ENCODE measurements at places on chromosomes 1 and 21. TPM values are rescaled to one million over a fixed set of nuclear protein-coding genes. Genes with fewer than 3 reads are reported as not detected.

The HRNR gene
- not detected for total RNA-seq

The OR2M3 gene
- total RNA-seq, result not detected

The AGMAT gene
- 3.7 TPM for total RNA-seq

The COL6A2 gene
- 452 TPM for total RNA-seq

The PLCH2 gene
- total RNA-seq, result 0.06 TPM

The DVL1 gene
- 86.6 TPM for total RNA-seq

DNA sequence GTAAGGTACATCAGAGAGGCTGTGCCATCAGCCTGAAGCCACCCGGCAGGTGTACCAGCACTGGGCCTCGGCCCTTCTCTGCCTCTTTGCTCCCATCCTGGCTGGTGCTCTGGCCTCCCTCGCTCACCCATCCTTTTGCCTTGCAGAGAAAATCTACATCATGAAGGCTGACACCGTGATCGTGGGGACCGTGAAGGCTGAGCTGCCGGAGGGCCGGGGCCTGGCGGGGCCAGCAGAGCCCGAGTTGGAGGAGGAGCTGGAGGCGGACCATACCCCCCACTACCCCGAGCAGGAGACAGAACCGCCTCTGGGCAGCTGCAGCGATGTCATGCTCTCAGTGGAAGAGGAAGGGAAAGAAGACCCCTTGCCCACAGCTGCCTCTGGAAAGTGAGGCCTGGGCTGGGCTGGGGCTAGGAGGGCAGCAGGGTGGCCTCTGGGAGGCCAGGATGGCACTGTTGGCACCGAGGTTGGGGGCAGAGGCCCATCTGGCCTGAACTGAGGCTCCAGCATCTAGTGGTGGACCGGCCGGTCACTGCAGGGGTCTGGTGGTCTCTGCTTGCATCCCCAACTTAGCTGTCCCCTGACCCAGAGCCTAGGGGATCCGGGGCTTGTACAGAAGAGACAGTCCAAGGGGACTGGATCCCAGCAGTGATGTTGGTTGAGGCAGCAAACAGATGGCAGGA is 24.5 kb upstream of the TNFRSF1B start:
- no peak for DNase-seq

GRCh38 chr1:67031121-67031858 is 22.7 kb downstream of the SLC35D1 start:
- no peak for DNase-seq

DNA sequence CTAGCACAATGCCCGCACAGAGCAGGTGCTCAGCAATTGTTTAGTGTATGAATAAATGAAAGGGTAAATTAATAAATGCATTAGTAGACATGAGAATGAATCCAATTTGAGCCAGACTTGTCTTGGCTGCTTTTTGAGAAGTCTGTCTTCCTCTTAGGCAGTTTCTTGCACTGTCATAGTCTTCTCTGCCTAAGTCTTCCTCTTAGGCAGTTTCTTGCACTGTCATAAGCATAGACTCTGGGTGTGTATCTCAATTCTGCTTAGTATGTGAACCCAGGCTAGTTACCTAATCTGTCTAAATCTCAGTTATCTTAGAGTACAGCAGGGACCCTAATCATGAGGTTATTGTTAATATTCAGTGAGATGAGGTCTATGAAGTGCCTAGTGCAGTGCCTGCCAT is 27.2 kb downstream of the NHLH2 start:
- no peak for DNase-seq

DNA sequence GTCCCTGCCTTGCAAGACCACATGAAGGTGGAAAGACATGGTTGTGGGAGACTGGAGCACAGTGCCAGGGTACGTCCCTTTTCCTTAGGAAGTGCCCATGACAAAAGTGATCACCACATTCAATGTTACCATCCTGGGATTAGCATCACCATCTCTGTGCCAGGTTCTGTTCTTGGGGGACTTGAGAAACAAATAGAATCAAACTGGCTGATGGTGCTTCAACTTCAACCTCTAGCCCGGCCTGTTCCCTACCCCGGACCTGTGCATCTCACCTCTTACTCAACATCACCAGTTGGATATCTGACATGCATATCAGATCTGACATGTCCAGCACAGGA is 153.3 kb downstream of the GRIK3 start:
- DNase-seq, result no peak

DNA sequence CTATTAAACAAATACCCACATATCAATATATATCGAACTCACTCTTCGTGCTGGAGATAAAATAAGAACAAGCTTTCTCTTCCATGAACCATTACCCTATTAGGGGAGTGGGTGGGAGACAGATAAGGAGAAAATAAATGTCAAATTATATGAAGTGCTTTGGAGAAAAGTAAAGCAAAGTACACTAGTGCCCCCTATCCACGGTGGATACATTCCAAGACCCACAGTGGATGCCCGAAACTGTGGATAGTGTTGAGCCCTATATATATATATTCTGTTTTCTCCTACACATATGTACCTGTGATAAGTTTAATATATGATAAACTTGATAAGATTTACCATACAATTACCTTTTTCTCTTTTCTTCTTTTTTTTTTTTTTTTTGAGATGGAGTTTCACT is 54.6 kb downstream of the FH start:
- DNase-seq, result no peak

GRCh38 chr1:57911427-57911826 is 487.6 kb upstream of the DAB1 start:
- DNase-seq, result no peak

DNA sequence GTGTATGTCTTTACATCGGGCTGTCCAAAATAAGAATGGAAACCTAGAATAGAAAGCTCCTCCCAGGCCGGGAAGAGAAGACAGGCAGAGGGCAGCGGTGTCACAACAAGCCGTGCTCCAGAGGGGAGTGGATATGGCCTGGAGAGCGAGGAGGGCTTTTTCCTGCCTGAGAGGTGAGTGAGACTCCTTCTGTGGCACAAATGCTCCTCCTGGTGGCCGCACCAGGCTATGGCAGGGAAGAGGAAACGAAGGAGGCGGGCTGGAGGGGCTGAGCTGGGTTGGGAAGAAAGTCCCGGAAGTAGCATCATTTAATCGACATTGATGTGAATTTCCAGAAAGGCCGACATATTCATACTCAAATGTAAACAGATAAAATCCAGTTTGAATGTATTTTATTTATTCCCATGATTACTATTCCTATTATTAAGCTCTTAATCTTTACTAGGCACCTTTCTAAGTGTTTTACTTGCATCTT is 54.7 kb downstream of the MEF2D start:
- DNase-seq, result peak; percentile 80

DNA sequence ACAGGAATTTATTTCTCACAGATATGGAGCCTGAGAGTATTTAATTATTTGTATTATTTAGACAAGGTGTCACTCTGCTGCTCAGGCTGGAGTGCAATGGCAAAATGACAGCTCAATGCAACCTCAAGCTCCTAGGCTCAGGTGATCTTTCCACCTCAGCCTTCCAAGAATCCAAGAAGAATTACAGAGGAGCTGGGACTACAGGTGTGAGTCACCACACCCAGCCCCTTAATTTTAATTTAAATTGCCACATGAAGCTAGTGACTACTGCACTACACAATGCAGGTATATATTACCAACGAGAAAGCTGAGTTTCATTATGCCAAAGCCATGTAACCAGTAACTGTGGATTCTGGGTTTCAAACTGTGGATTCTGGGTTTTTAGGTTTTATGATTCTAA is 2.1 kb downstream of the KHDC4 start:
- DNase-seq, result no peak

DNA sequence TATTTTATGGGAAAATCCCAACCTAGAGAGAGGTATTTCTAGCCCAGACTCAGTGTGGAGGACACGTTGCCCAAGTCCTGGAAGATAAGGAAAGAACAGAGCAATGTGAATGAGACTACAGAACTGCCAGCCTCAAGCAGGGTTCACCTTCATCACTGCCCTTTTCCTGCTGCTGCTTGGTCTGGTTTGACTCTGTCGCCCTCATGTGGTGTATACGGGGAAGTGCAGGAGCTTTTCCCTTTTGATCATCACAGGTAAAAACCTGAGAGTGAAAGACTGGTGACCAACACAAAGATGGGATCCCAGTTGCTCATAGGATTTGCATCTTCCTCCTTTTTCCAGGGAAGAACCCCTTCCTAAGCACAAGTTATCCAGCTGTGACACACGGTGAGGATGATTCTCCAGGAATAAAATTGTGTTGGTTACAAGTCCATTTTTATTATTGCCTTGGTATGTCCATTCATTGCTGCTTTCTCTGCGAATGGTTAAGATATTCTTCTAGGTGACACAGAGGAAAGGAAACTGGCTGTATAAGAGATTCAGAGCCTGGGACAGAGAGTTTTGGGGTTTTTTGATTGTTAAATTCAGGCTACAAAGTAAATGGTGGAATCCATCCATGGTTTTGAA is 89.5 kb upstream of the CD53 start:
- DNase-seq, result peak; percentile 27

DNA sequence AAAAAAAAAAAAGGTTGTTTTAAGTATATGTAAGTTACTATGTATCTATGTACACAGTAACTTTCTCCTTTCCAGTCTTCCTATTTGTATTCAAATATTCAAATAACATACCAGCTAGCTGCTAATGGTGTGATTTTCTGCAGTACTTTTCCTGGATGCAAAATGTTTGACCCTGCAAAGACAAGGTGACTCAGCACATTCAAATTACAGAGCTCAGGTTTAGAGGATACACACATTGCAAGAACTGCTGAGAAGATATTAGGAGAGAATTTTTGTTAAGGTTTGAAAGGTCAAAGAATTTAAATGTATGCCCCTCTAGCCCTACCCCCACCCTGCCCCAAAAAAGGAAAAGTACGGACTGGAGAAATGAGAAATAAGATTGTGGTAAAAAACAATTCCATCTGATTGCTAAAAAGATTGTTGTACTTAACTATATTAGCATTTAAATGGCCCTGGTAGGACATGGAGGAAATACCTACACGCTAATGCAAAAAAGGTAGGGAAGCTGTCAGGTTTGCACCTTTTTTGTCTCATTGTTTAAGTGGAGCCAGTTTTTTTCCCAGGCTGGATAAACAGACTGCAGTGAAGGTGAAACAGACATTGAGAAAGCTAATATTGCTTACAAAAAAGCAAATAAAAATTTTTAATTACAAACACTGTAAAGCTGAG is 45.6 kb downstream of the ZNF281 start:
- DNase-seq, result no peak

DNA sequence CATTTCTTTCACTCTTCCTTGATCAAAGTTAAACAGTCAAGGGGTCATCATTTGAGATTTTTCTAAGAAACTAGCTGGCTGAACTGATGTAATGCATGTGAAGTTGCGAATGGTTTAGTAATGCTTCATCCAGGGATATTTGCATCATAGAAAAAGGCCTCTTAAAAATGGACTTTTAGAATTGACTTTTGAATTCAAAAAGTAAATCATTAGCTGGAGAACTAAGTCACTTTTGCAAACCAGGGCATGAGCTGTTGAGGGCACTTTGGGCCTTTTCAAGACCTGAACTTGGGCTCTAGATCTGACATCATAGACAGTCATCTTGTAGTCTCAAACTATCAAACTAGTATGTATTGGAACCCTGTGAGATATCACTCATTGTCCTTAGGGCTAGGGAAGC is 85.0 kb downstream of the GRIK1 start:
- DNase-seq, result no peak

- no peak for DNase-seq
Measured at GRCh38 chr21:35682904-35683549, 377.3 kb downstream of the SETD4 start.

DNA sequence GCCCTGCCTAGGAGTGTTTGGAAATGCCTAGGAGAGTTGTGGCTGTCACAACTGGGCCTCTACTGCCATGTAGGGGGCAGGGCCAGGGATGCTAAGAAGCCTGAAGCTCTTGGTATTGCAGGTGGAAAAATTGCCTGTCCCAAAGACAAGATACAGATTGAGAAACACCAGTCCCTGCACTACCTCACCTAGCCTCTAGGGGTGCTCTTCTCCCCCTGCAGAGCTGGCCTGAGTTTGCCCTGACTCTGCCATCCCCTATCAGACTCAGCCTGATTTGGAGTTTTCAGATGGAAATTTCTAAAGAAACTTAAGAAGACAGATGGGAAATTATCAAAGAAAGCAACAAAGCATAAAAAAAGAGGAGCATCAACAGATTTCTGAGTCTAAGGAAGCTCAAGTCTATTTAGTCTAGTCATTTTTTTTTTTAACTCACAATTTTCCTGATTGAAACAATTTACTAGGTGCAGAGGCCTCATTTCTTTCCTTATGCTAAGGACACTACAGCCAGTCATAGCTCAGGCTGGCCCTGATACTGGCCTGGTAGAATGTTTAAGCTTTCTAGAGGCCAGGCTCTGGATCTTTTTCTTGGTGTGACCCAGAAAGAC is 61.4 kb upstream of the LRRN2 start:
- peak; percentile 34 for DNase-seq

DNA sequence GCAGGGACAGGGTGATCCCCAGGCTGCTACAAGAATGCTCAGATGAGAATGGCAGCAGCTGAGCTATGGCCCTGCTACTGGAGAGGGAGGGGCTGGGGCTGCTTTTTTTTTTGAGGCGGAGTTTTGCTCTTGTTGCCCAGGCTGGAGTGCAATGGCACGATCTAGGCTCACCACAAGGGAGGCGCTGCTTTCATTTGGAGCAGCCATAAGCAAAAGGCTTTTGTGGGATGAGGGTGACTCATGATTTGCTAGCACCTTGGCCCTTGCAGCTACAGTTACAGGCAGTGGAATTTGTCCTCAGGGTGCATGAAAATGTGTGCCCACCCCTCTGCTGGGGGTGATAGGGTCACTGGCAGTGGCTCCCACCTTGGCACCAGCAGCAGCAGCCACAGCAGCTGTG is 32.4 kb upstream of the CYP4A22 start:
- DNase-seq, result peak; percentile 8

DNA sequence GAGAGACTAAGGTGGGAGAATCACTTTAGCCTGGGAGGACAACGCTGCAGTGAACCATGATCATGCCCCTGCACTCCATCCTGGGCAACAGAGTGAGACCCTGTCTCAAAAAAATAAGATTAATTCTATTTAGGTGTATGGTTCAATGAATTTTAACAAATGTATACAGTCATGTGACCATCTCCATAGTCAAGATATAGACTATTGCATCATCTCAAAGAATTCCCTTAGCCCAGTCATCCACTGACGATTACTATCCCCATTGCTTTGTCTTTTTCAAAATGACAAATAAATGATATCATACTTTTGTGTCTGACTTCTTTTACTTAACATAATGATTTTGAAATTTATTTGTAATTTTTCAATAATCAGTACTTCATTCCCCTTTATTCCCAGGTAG is 260.0 kb downstream of the LRRC7 start:
- DNase-seq, result no peak

GRCh38 chr21:15084668-15085067 is 19.9 kb upstream of the NRIP1 start:
- no peak for DNase-seq

GRCh38 chr21:33296156-33296555 is 28.6 kb upstream of the IFNAR1 start:
- no peak for DNase-seq

DNA sequence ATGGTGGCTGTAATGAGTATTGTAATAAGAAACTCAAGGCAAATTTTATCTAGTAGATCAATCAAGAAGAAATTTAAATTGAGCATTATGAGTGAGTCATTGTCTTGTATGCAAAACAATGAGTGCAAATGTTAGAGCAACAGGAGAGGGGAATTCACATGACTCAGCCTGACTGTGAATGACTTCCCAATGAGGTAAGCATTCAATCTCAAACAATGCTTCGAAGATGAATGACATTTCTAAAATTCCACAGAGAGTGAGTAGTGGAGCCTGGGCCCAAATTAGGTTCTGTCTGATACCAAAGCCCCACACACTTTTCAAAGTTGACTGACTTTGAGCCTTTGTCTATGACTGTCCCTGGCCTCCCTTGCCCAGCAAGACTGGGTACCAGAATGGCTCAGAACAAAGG is 738.0 kb downstream of the PTPRU start:
- DNase-seq, result no peak

GRCh38 chr1:14521622-14522021 is 76.9 kb upstream of the KAZN start:
- DNase-seq, result peak; percentile 69

All from LHCN-M2 (cell line).